CD8-positive, alpha-beta memory T cell (primary cell): ENCODE measurements at places on chromosomes 6 and 20. TPM values are rescaled to one million over a fixed set of nuclear protein-coding genes. Genes with fewer than 3 reads are reported as not detected.
A peak's percentile ranks its signal among the peaks of the same experiment; 100 is the strongest.

IL20RA gene
- not detected for total RNA-seq

DNA sequence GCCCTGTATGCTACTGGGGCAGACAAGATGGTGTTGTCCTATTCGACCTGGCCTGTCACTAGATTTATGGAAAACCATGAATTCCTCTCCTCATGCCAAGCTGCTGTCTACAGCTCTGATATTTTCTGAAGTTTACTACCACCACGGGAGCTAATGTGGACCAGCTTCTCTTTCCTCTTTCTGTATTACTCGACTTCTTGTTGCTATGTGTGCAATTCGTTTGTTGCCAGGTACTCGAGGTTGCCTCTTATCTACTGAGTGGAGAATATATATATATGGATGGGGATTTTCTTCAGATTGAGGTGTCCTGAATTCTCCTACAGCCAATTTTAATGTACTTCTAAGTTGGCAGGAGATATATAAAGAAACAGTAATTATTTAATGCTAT is 34.7 kb downstream of the MAN1A1 start:
- no peak for DNase-seq

IMPG1 gene
- not detected for total RNA-seq

SRF gene
- total RNA-seq, result 57.4 TPM

GRCh38 chr6:134684423-134684795 is 265.5 kb downstream of the ALDH8A1 start:
- no peak for DNase-seq

DNA sequence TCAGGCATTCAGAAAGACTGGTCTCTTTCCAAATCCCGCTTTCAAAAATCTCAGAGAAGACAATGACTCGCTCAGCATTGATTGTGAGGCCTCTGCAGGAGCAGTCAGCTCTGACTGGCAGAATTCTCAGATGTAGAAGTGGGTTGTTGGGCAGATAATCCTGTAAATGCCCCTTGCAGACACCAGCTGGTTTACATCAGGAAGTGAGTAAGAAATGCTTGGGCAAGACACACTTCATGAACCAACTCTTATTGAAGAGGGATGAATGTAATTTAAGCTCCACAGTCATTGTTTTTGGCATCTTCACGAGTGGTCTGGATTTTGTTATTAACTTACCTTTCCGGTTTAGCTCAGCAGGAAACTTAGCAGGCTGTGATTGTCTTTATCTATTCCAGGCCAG is 166.6 kb downstream of the PLCB4 start:
- no peak for DNase-seq

GRCh38 chr20:17394411-17394810 is 136.8 kb downstream of the BFSP1 start:
- DNase-seq, result no peak

- DNase-seq, result no peak
These were observed 55.0 kb upstream of the VSX1 start for GRCh38 chr20:25136643-25137559.

DNA sequence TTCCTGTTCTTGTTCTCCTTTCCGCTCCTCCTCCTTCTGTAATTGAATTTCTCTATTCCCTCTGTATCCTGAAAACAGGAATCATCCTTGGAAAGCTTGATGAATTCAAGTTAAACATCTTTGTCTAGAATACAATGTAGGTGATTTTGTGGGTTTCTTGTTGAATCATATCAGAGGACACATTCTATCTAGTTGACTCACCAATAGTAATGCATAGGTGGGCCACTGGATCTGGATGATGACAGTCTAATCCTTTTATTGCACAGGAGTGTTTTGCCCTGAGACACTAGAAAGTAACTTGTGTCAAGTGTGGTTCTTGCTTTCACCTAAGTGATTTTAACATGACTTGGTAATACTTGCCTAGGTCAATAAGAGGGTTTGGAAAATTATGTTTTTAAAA is 164.3 kb downstream of the RFPL4B start:
- no peak for DNase-seq

DNA sequence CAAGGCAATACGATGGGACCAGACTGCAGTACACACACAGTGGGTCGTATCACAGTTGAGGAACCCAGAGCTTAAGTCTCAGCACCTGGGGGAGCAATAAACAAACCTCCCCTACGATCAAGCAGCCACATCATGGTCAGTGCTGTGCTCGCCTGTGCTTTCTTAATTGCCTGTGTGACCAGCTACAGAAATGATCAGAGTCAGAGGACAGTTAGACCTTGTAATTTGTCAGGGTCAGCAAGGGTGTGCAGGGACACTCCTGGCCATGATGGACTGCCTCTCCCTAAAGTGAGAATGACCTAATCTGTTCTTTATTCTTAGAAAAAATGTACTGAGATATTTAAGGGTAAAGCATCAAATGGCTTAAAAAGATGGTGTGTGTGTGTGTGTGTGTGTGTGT is 78.4 kb downstream of the OPRM1 start:
- no peak for DNase-seq

DNA sequence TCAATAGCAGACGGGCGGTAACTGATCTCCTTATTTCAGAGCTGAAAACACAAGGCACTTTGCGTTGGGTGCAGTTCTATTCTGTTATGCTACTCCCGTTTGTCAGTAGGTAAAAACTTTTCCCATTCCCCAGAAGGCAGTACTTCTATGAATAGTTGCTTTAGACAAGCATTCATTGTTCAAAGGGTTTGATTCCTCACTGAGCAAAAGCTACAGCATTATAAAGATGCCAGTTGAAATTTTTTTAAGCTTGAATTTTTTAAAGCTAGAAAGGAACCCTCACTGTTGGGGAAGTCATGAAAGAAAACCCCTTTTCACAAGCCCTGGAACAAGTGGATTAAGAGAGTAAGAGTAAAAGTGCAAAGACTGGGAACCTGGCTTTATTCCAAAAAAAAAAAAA is 42.3 kb downstream of the FUT9 start:
- DNase-seq, result no peak

GRCh38 chr6:167093922-167094432 is 28.9 kb upstream of the CCR6 start:
- peak; percentile 83 for DNase-seq

- DNase-seq, result no peak
These were observed 171.6 kb upstream of the PHACTR1 start for GRCh38 chr6:12544821-12545565.

KCNK16 gene
- not detected for total RNA-seq

DNA sequence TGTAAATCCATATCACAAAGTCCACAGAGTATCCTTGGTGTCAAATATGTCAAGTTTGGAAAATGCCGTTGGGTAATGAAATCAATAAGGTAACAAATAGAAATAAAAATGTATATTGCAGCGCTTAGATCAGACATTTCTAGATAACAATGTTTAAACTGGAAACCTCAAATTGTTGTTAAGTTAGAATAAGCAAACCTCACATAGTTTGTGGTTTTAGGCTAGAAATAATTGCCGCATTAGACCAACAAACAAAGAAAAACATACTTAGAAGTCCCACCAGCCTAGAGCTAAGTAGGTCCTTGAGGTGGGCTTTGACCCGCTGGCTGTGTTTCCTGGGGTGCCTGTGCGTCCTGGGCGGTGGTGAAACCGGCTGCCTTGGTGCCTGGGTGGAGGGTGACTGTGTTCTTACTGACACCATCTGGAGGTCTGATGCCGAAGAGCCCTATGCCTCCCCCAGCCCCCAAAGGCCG is 71.4 kb downstream of the DACT2 start:
- DNase-seq, result no peak

GRCh38 chr20:59818911-59819310 is 114.5 kb downstream of the SYCP2 start:
- DNase-seq, result no peak

DNA sequence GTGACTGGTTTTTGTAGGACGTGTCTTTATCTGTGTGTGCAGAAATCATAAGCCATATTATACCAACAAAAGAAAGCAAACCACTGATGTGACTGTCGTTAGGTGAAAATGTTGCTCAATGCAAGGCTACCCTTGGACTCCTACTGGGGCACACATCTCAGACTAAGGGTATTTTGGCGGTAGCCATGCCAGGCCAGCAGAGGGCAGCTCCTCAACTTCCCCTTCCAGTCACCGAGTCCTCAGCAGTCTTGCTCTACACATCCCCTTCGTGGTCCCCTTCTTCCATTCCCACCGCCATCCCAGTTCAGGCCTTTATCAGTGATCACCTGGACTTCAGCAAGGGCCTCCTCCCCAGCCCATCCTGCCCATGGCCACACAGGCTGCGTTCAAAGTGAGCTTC is 113.7 kb upstream of the GGTLC1 start:
- no peak for DNase-seq

DNA sequence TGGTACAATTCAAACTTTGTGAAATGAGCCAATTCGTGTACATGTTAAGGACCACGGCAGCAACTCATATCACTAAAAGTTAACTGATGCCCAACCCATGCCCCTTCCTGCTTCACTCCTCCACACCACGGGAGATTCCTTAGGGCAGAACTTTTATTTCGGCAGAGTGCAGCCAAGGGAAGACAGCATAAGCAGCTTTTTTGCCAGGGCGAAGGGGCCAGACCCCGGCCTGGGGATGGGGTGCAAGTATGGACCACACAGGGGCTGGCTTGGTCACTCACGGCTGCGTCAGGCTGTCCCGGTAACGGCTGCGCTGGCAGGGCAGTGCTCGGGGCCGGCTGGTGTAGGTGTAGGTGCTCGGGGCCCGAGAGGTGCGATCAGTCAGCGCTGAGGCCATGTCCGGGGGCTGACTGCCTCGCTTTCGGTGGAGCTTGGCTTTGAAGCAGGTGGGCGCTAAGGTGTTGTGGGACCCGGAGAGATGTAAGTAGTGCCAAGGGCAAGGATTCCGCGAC is 792 bp downstream of the RSPH3 start:
- DNase-seq, result no peak

DNA sequence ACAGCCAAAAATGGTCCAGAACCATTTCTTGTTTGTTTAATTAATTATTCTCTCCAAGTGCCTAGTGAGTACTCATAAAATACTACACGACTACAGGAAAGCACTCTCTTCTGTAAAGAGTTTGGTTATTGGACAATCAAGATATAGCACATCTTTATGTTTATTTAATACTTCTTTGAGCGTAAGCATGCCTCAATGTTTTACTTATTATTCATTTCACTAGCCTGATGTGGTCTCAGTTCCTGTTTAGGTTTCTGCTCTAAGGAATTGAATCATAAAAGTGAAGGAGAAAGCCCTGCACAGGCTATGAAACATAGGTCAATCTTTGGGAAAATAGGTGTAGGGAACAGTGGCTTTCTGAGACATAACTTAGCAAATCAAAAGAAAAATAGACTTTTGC is 45.9 kb upstream of the AIG1 start:
- no peak for DNase-seq

DNA sequence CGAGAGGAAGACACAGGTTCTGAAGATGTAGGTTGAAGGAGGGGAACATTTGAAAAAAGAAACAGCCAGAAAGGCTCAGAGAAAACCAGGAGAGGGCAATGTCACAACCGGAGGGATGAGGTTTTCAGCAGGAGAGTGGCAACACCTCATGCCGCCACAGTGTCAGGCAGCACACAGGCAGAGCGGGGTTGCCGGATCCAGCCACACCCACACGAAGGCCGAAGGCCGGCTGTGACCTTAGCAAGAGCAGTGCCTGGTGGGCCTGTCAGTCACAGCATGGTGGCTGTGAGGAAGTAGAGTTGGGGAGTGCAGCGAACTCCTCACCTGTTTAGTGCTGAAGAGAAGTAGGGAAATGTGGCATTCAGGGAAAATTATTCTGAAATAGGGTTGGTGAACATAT is 14.0 kb downstream of the HDDC2 start:
- no peak for DNase-seq

SLC22A7 gene
- total RNA-seq, result not detected

HLA-DMB gene
- 4.3 TPM for total RNA-seq

DNA sequence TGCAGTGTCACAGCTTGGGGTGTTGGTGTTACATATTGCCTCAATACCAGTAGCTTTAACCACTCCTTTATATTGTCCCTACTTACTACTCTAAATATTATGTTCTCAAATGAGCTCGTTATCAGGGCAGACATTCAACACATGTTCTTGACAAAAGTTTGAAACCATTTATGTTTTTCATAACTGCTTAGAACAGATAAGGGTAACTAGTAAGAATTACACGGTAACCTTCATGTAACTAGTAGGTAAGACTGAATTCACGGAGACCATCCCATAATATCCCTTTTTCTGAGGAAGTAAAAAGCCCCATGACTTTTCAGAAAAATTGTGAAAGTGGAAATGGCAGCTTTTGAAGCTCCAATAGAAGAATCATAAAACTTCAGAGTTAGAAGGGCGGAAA is 59.6 kb upstream of the CENPW start:
- no peak for DNase-seq

DNA sequence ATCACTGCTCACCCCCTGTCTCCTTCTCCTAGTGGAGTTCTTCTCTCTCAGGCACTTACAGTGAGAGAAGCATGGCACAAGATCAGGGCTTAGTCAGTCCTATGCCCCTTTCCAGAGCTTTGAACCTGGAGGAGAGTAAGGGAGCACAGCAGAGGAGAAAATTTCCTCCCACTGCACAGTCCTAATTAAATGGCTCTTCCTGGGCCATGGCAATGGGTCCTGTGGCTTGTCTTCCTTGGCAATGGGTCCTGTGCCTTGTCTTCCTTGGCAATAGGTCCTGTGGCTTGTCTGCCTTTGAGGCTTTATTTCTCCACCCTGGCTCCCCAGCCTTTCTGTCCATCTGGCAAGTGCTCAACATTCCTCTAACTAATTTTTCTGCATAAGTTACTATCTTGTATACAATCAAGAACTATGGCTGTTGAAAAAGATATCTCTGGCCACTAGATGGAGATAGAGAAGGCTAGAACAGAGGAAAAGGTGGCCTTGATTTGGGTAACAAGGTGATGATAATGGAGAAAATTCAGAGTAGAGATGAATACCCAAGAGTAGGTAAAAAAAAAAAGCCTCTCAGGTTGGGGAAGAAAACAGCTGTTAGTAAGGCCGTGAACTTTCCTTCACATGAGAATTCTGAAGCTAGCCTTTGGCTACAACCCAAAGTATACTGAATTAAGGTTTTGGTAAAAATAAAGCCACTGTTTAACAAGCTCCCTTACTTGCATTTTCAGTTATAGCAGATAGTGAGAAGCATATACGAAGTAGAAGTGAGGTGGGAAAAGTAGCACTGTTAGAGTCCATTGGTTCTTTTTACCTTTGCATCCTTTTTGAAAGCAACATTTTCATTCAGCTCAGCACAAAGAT is 504.9 kb downstream of the DOK5 start:
- DNase-seq, result no peak

DNA sequence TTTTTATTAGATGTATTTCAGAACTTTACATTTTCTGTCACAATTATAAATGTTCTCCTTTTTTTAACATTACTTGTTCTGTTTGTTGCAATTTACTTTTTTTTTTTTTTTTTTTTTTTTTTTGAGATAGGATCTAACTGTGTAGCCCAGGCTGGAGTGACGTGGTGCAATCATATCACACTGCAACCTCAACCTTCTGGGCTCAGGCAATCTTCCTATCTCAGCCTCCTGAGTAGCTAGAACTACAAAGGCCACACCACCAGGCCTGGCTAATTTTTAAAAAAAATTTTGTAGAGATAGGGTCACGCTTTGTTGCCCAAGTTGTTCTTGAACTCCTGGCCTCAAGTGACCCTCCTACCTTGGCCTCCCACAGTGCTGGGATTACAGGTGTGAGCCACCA is 15.1 kb upstream of the MBOAT1 start:
- no peak for DNase-seq

- DNase-seq, result no peak
These were observed 45.3 kb downstream of the SLC2A12 start for GRCh38 chr6:134007077-134007476.
